ENCODE measurements at places on chromosomes 4 and X.

DNA sequence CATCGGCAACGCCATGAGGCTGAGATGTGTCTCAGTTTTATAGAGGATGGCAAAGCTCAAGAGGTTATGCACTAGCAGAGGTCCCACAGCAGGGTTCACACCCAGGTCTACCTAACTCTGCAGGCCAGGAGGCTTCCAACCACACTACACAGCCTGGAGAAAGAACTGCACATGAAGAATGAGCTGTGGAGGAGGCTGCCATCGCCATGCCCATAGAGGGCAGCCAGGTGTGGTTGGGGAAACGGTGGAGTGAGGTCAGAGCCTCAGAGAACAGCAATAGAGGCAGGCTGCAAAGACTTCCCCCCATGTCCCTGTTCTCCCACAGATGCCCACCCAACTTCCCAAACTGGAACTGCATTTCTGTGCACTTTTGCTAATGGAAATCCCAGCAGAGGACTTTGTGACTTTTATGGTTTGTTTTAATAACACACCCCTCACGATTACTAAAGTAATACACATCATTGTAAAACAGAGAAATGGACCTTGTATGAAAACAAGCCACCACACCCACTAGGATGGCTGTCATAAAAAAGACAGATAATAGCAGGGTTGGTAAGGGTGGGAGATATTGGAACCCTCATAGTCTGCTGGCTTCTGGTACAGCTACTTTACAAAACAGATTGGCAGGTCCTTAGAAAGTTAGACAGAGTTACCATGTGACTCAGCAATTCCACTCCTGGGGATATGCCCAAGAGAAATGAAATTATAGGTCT, 58.9 kb upstream of the PROM1 start:
- no peak for DNase-seq

DNA sequence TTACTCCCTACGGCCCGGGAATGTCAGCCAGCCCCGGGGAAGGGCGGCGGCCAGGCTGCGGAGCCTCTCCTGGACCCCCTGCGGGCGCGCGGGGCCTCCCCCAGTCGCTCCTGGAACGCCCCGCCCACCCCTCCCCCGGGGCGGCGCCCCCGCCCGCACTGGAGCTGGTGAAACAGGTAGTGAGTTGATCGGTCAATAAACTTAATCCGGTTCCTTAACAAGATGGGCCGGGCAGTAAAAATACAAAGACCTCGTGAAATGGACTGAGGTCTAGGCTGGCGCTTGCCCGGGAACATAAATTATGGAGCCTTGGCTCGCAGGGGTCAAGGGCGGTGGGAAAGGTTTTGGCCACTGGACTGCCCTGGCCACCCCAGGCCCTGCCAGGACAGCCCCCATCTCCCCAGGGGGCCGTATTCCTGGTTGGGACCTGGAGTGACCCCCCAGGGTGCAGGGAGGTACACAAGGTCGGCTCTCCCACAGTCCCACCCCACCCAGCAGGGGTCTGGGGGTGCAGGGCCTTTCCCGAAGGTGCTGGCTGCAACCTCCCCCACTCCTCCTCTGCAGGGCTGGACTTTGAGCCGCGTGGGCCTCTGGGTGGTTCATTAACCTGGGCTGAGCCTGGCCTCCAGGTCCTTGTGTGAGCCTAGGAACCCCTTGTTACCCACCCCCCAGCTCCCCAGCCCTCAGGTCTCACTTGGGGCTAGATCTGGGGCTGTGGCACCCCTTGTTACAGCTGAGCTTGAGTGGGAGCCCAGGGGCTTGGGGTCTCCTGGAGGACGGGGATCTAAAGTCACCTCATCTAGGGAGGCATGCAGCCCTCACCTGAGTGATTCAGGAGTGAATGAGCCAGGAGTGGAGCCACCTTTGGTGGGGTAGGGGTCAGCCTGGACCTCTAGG, 2.5 kb downstream of the FGFR3 start:
- DNase-seq, result no peak

DNA sequence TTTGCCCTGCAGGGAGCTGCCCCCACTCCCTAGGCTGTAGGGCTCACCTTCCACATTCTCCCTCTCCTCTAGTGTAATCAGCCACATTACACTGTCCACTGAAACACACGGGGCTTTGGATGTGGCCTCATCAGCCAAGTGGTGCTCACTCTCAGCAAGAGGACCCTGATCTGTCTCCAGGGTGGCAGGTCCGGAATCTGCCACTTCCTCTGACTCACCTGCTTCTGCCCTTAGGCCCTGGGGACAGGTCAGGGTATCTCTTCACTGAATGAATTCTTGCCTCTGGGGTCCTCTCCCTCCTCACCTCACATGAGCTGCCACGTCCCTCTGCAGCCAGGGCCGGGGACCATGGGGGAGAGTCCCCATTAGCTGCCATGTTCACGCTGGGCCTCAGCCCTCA, 15.9 kb downstream of the ZNF41 start:
- DNase-seq, result no peak

GRCh38 chrX:146456058-146456457, 353.5 kb upstream of the CXorf51B start:
- DNase-seq, result no peak
